ENCODE measurements at places on chromosomes 12 and 14.
A peak's percentile ranks its signal among the peaks of the same experiment; 100 is the strongest.

GRCh38 chr14:102262929-102263462, 42.0 kb downstream of the MOK start:
- DNase-seq, result peak; percentile 88

DNA sequence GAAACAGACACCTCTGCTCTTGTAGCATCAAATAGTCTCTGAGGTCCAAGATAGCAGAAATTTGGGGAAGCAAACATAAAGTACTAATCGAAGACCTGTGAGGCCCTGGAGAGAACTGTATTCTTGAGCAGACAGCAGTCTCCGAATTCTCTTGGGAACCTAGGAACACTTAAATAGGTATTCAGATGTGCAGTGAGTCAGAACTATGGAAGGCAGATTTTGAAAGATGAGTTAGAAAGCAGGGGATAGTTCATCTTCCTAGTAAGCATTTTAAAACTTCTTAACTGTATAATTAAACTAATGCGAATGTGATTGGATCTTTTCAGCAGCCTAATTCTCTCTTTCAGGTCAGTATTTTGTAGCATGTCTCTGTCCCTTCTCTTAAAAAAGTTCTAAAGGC, 30.6 kb downstream of the NAA30 start:
- DNase-seq, result no peak

DNA sequence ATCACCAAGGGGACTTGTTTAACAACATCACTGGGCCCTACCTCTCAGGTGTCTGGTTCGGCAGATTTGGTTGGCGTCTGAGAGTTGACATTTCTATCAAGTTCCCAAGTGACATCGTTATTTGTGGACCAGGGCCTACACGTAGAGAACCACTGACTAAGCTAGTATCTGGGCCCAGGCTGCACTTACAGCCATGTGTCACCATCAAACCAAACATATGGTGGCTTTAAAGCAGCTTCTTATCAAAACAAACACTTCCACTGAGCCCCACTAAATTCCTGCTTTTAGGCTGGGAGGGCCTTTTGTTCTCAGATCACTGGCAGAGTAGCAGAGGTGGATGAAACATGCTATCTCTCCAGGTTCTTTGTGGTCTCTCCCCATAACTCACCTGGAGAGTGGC, 220.5 kb downstream of the PELI2 start:
- DNase-seq, result no peak

- no peak for DNase-seq
Measured at GRCh38 chr12:120399531-120399930, 30.6 kb upstream of the MSI1 start.

DNA sequence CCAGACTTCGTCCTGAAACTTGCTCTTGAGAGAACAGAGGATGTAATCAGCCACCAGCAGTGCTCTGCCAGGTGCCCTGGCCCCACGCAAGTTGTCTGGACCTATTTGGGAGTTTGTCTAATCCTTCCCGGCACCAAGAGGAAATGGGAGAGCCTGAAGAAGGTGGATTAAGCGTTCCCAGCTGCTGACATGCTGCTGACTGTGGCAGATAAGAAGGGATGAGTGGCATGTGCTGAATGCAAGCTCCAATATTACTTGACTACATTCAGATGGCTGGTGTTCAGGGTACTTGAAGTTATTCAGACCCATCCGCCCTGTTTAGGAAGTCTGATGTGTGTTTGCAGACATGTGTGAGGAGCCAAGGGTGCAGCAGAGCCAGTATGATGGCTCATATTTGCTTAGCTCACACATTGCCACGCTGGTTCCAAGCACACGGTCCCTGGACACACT, 440.6 kb upstream of the CCDC196 start:
- peak; percentile 44 for DNase-seq

DNA sequence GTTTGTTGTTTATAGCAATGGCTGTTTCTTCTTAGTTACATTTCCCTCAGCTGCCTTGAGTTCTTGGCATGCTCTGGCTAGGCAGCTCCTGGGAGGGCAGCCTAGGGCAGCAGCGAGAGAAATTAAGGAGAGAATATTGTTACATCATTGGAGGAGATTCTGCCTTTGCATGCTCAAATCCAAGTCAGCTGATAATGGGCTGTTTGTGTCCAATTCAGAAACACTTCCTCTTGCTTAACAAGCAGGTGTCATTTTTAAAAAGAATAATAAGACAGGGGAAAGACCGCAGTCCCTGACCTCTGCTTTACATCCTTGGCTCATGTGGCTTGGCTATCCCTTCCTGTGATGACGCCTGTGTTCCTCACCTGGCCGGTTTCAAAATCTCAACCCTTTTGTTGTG, 76.9 kb downstream of the ESR2 start:
- no peak for DNase-seq

DNA sequence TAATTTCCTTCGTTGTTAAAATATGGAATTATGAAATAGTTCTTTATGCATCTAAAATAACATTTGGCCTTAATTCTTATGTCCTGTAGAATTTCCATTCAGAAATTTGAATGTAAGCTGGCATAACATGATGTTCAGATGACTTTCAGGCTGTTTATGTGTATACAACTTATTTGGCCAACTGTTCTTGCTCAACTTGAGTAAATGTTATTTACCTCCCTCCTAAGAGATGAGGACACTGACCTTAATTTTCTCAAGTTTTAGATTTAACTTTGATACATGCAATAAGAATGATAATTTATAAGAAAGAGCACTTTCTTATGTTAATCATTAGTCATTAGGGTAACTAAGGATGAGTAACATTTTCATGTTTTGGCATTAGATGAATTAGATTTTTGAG, 365.4 kb downstream of the AEBP2 start:
- no peak for DNase-seq

GRCh38 chr14:105207460-105207901, 26.4 kb upstream of the NUDT14 start:
- peak; percentile 16 for DNase-seq

- DNase-seq, result peak; percentile 7
Measured at GRCh38 chr14:43249116-43249515, 1258.0 kb downstream of the FSCB start.

DNA sequence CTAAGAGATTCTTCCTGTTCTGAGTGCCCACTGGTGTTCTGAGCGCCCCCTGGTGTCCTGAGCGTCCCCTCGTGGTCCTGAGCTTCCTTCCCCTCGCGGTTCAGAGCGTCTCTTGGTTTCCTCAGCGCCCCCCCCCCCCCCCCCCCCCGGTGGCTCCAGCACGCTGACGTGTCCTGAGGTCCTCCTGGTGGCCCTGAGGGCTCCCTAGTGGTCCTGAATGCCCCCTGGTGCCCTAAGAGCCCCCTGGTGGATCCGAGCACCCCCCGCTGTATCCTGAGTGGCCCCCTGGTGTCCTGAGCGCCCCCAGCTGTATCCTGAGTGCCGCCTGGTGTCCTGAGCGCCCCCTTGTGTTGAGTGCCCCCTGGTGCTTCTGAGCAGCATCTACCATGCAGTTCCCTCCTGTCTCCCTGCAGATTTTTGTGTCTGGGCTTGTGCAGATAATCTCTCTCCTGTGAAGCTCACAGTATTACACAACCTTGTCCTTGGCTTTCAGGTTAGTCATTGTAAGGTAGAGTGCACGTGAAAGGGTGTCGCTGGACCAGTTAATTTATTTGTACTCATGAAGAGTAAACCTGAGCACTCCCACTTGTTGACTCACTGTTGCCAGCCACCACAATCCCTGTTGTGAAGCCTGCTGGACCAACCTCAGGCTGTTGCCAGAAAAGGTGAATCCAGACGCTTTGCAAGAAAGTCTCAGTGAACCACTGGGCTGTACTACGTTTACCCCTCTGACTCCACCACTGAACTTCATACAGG, 1168.4 kb downstream of the TMEM121 start:
- peak; percentile 6 for DNase-seq

GRCh38 chr12:95385246-95386035, 88.5 kb upstream of the METAP2 start:
- DNase-seq, result peak; percentile 13

DNA sequence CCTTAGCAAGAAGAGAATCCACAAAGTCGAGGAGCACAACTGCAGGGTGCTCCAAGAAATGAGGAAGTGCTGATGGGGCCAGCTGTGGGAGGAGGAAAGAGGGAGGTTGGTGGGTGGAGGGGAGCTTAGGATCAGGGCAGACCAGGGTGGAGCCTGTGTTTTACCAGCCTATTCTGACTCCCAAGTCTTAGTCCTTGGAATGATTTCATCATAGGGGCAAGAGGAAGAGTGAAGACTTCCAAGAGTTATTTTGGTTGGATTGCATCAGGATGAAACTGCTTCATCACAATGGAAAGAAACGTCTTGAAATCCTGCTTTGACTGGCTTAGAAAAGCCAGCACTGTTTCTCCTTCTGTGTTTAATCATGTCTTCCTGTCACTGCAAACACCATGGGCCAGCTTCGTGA, 194.0 kb downstream of the DPF3 start:
- no peak for DNase-seq

DNA sequence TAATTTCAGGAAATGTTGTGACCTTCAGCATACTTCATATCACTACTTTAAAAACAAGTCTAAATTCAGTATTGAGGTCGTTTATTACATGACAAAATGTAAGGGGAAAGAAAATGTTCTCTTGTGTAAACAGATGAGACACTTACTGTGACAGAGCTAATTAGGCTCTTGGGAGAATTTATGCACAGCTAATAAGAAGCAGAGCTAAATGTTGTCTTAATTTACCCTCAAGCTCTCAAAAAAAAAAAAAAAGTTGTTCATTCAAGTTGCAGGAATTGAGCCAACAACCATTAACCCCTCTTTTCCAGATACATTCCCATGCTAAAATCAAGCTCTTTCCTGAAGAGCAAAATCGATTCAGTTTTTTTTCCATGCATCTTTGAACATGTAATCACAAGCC, 1419.4 kb downstream of the FSCB start:
- DNase-seq, result peak; percentile 82

DNA sequence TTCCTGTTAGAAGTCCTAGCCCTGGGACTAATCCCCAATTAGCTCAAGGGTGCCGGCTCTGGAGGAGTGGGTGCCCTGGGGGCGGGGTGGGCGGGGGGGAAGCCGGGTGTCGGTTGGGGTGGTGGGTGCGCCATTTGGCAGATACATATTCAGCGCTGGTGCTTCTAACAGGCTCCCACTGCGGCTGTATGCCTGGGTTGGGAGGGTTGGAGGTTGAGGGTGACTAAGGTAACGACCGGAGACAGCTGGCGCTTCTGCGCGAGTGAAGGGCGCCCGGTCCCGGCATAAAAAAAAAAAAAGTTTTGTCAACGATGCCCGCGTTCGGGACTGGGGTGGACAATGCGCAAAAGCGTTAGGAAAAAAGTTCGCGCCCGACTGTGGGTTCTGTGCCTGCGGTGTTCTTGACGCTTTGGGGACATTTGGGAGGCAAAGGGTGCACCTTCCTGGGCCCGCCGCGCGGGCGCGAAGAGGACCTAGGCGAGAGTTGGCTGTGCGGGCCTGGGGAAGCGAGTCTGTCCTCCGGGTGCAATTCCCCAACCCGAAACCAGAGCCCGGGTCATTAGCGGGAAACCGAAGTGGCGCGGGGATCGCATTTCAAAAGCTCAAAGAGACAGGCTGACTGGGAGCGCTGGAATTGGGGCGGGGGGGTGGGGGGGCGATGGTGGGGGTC, 19.2 kb downstream of the TBX3 start:
- DNase-seq, result no peak

DNA sequence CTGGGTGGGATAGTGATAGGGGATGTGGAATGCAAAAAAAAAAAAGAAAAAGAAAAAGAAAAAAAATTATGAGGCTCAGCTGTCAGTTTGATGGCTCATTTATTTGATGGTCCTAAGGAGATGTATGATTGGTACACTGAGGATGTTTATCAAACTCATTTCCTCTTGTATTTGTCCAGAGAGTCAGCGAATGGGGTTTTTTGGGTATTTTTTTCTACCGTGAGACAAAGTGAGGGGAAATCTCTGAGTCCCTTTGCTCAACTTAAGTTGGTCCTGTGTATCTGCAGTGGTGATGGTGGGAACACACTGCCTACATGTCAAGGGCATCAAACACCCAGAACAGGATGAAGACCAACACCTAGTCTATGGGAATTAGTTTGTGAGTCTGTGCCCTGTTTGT, 176.9 kb upstream of the HIF1A start:
- DNase-seq, result no peak

DNA sequence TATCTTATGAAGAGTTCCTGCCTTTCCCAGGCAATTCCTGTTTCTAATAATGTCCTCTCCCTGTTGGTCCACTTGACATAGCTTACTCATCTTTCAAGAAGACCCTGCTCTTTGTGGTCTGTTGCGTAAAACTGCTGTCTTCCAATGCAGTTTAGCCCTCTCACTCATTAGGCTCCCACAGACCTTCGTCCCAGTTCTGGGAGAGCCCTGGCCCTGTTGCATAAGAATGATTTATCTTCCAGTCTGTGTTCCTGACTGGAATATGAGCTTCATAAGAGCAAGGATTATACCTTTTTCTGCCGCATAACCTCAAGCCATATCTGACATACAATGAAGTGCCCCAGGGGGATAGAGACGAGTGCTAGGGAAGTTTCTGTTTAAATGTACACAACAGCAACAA, 365.9 kb upstream of the NOVA1 start:
- no peak for DNase-seq

- no peak for DNase-seq
Measured at GRCh38 chr12:121048442-121048841, 9.4 kb upstream of the OASL start.

GRCh38 chr12:59396519-59396918, 199.3 kb upstream of the SLC16A7 start:
- DNase-seq, result peak; percentile 21

GRCh38 chr12:10558789-10559188, 53.1 kb downstream of the EIF2S3B start:
- no peak for DNase-seq

DNA sequence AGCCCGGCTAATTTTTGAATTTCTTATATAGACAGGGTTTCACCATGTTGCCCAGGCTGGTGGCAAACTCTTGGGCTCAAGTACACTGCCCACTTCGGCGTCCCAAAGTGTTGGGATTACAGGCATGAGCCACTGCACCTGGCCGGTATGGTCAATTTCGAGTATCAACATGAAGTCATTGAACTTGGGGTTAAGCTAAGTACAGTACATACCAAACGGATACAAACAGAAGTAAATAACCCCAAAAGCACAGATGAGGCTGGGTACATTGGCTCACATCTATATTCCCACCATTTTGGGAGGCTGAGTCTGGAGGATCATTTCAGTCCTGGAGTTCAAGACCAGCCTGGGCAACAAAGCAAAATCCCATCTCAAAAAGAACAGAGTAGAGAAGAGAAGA, 13.0 kb upstream of the PSMD9 start:
- no peak for DNase-seq

DNA sequence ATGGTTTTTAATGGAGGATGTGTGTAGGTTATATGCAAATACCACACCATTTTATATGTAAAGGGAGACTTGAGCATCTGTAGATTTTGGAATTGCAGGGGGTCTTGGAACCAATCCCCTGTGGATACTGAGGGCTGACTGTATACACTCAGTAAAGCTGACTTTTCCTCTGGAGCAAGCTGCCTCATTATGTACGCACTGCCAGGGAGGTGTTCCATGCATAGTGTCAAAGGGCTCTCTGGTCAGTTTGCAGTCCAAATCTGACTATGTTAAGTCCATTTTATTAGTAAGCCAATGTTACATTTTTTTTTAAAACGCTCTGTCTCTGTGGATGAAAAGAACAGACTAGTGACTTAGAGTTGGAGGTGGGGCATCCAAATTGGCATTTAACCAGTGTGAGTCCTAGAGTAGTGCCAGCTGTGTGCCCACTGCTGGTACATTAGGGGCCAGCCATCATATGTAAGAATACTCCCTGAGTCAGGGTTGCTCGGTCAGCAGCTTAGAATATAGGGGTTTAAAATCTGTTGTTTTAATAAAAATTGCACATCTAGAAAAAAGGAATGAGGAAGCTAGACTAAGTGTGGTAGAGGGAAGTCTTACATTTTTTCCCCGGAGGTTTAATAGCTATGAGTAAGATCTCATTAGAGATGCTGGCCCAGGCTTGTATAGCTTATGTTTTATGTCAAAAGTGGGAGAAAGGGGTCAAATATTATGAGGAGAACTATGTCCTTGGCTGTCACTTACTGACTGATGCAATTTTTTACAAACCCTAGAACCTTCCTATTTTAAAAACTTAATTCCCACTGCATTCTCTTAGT, 87.0 kb downstream of the TESC start:
- no peak for DNase-seq

Data from NCI-H69 (cell line).